Foreskin fibroblast (primary cell): ENCODE measurements at places on chromosomes 2 and 18.

DNA sequence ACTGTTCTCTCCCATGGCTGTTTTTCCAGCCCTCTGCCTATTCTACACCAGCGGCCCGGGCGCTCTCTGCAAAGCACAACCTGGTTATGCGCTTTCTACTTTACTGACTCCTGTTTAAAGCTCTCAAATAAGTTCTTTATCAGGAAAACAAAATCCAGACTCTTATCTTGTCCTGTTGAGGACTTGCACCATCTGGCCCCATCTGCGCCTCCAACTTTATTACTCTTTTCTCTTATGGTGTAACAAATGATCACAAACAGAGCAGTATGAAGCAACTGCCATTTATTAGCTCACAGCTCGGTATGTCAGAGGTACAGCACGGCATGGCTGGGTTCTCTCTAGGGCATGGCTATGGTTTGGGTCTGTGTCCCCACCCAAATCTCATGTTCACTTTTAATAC, 236.5 kb upstream of the NT5C1B start:
- DNase-seq = no peak

DNA sequence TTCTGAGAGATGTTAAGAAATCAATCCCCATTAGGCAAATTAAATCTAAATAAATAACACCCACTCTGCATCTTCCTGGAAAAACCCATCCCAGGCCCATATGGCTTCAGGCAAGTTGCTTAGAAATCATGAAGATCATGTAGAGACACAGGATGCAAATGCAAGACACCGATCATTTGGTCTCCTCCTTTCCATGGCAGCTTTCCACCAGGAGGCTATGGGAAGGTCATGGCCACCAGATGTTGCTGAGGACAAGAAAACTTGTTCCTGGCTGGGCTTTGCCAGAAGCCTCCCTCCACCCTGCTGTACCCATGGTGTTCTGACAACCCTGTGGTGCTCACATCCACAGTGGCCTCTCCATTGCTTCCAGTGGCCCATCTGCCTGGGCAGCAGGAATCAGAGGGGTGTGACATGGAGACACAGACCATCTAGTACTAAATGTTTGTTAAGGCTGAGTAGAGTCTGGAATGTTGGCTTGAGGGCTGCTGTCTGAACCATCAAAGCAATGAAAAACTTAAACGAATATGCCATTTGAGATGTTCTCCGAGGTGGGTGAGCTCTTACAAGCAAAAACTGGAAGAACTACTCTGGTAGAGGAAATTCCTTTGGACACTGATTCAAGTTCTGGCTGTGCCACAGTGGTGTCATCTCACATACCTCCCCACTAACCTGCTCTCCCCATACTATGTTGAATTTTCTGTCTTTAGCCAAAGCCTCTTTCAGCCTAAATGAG, 293.2 kb downstream of the TNS1 start:
- DNase-seq = no peak

DNA sequence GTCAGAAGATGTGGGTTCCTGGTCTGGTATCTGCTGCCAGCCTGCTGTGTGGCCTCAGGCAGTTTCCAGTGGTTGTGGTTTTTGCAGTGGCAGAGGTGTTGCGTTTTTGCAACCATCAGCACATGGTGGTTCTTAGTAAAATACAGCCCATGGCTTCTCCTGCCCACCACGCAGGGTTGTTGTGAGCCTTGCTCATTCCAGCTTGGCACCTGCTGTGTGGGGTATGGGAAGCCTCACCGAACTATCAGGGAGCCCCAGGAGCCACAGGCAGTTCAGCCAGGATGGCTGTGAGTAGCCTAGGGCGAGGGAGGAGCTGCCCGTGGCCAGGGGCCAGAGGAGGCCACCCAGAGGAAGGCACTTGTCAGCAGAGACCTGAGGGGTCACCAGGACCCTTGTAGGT, 9.8 kb downstream of the ARID5A start:
- DNase-seq = no peak

GRCh38 chr2:131046918-131047652, 46.2 kb downstream of the FAM168B start:
- no peak for DNase-seq

GRCh38 chr2:28311660-28312249, 80.9 kb upstream of the FOSL2 start:
- DNase-seq = no peak

DNA sequence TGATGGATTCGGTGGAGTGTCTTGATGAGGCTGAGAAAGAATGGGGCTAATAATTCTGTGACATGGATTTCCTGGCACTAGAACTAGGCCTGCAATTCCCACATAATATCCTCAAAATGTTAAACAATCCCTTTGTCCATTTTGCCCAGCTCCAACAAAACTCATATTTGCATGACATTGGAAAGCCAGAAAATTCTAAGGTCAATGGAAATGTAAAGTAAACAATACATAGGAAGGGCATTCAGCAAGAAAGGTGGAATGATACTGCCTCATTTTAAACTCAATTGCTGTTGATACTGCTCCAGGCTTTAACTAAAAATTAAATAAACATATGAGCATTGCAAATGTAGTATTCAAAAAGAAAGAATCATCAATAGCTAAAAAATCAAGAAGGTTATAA, 434.8 kb upstream of the SLC8A1 start:
- no peak for DNase-seq

- no peak for DNase-seq
Observed at GRCh38 chr2:128682729-128683284, 364.1 kb upstream of the HS6ST1 start.

DNA sequence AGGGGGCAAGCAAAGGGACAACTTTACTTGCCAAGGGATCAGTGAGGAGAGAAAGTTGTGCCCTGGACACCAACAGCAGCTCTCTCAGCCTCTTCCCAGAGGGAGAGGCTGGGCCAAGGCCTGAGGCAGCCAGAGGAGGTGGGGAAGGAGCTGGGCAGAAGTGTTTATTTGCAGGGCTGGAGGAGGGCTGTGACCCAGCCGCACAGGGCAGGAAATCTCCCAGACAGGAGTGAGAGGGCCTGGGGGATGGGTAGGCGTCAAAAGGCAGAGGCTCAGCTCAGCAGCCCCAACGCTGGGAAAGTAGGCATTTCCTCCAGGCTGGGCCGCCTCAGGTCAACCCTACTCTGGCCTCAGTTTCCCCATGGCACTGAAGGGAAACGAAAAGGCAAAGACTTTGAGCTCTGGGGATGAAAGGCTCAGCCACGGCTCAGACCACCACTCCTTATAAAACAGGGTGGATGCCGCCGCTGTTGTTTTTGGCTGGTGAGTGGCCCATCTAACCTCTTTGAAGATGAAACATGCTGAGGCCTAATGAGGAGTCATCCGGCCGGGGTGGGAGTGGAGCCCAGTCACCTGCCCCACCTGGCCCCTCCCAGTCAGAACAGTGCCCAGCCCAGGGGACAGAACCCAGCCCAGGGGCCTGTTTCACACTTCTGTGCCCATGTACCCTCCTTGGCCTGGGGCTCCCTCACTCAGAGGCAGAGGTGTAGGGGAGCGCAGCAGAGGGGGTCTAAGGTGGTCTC, 21.9 kb upstream of the SEMA4C start:
- no peak for DNase-seq

- DNase-seq = no peak
Observed at GRCh38 chr2:10362096-10362897, 59.6 kb downstream of the HPCAL1 start.

DNA sequence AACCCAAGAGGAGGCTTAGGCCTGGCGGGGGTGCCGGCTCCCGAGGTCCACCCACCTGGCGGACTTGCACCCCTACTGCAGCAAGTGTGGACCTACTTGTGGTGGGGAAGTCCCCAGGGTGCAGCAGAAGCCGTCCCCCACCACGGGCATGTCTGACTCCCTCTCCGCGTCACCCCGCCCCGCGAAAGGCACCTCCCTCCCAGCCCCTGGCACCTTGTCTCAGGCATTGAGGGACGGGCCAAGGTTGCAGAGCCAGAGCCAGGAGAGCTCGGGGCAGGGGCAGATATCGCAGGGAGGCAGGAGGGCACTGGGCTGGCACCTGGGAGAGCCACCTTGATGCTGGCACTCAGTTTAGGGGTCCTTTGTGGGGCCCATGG, 19.0 kb downstream of the CROCC2 start:
- DNase-seq = no peak

- DNase-seq = no peak
Observed at GRCh38 chr2:178208817-178209216, 14.5 kb downstream of the OSBPL6 start.

GRCh38 chr2:29192526-29192925, 77.3 kb downstream of the CLIP4 start:
- no peak for DNase-seq

- peak; percentile 76 for DNase-seq
Observed at GRCh38 chr18:48003426-48004349, 73.2 kb upstream of the SMAD2 start.

- DNase-seq = no peak
Observed at GRCh38 chr18:76466410-76466991, 28.5 kb downstream of the ZNF516 start.

DNA sequence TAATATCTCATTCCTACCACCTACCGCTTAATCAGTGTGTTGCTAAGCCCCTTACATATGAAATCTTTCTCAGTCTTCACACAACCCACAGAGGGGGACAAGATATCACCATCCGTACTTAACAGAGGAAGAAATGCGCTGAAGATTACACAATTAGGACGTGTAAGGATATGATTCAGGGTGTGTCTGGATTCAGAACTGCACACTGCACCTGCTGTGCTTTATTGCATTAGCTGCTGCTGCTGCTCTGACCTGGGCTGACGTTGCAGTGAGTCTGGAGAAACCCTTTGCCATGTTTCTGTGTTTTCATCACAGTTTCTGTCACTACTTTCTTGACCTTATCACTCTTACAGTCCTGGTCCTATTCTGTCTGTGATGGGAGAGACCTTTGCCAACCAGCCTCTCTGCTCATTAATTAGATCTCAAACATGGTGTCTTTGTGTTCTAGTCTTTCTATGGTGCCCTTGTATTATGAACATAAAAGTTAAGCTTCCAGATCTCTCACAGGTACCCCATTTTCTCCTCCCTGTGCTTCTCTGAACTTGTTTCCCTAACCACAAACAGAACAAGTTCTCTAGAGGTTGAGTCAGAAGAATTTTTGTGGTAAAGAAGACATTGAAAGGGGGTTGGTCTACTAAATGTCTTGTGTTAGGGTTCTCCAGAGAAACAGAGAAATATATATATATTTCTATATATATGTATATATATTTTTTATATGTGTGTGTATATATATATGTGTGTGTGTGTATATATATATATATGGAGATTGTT, 92.9 kb upstream of the CYP1B1 start:
- no peak for DNase-seq

GRCh38 chr18:49875783-49876182, 62.5 kb upstream of the ACAA2 start:
- DNase-seq = no peak

DNA sequence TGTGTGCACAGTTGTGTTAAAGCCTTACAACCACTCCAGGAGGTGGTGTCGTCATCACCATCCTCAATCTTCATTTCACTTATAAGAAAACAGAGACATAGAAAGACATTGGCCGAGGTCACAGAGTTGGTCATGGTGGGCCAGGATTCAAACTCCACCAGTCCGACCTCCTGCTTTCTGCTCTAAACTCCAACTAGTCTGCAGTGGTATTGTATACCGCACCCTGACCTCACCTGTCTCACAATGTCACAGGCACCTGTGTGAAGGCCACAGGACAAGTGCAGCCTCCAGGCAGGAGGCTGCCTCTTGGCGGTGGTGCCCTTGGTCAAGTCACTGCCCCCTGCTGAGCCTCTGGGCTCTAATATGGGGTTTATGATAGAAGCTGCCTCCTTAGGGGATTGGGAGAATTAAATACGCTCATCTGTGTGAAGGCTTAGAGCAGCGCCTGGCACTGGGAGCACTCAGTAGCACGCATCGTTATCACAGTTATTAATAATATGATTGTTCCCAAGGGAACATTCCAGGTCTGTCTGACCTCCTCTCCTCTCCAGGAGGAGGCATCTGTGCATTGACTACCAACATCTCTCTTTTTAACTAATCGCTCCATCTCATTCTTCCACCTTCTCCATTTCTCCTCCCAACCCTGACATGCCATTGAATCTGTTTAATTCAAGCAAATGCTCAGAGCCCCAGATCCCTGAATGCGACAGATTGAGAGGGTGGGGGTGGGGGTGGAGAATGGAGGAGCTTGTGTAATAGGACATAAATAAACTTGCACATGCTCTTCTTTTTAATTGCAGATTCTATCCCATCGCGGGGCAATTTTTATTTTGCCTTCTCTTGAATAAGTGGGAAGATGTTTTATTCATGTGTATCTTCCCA, 112.7 kb downstream of the MCFD2 start:
- DNase-seq = no peak

DNA sequence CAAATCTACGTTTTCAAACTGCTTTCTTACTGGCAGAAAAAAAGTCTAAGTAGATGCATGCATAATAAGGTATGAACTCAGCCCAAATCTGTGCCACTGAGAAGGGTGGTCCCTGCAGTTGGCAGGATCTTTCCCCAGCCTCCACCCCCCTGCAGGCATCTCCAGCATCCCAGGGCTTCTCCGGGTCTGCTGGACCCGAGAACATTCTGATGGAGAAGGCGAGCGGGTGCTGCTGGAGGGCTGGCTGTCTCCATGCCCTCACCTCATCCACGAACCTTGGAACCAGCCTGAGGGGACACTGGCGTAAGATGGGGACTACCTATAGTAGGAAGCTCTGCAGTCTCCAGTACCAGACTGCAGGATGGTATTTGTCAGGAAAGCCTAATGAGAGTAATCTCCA, 198.9 kb downstream of the HDAC4 start:
- no peak for DNase-seq

DNA sequence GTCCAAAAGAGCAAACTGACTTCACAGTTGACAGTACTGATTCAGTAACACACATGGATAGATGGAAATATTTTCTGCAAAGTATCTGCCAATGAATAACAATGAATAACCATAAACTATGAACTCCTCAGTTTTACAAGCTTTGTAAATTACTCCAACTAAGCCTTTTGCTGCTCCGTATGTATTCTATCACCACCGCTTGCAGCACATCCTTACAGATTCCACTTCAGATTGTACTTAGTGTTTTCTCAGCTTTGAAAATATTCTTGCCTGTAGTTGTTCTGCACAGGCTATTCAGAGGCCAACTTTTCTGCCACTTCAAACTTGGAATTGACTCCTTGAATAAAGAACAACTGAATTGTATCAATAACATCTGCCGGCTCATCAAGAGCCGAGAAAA, 36.2 kb downstream of the TLK1 start:
- no peak for DNase-seq

GRCh38 chr2:220981926-220982325, 590.2 kb downstream of the EPHA4 start:
- no peak for DNase-seq
